ENCODE measurements at places on chromosomes 7 and 10. TPM values are rescaled to one million over a fixed set of nuclear protein-coding genes. Genes with fewer than 3 reads are reported as not detected.

- DNase-seq: no peak
These were observed 165.7 kb downstream of the C7orf25 start for GRCh38 chr7:42746214-42746613.

- no peak for DNase-seq
These were observed 222.8 kb downstream of the EXOC4 start for GRCh38 chr7:133475655-133476054.

GRCh38 chr10:91433620-91434019 lies 23.5 kb downstream of the HECTD2 start:
- DNase-seq: no peak

GRCh38 chr10:2475711-2476217 lies 591.6 kb upstream of the PFKP start:
- DNase-seq: no peak

DNA sequence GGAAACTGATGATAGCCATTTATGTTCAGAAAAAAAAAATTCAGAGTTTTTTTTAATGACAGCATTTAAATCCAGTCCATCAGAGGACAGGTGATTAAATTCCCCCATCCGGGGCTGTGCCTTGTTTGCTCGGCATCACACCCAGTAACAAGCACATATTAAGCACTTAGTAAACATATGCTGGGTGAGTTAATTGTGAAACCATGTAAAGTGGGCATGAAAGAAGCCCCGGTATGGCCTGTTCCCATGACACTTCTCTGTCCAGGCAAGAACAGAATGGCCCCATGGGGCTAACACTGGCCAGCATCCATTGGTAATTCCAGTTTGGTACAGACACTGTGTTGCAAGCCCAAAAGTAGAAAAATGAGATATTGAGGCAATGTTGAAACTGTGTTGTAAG lies 220.8 kb upstream of the RNF32 start:
- DNase-seq: no peak

DNA sequence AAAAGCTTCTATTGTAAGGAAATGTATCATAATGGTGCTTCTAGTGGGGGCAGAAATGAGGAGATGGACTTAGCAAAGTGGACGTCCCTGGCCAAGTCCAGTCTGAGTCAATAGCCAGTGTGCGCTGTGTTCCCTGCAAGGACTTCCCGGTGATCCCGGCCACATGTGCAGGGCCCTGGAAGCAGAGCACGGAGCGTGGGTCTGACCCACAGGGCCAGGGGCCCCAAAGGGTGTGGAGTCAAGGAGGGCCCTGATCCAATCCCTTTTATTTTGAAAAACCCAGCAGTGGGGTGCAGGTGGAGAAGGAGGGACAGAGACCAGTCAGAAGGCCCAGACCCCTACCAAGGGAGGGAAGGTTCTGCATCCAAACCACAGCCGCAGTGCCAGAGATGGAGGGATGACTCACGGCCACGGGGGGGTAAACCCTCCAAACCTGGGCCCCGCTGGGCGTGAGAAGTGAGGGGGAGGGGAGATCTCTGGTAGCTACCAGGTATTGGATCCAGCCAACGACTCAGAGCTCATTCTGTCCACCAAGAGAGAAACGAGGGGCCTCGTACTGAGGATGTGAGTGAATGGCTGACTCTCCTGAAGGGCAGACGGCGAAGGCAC lies 57.2 kb upstream of the VIPR2 start:
- no peak for DNase-seq

Gene SPRN
- 0.43 TPM for polyA plus RNA-seq

- DNase-seq: no peak
These were observed 122.0 kb upstream of the ANK3 start for GRCh38 chr10:60511477-60512229.

GRCh38 chr7:130276796-130277762 lies 10.4 kb downstream of the CPA2 start:
- DNase-seq: no peak

Gene IL2RA
- 8.3 TPM for polyA plus RNA-seq

DNA sequence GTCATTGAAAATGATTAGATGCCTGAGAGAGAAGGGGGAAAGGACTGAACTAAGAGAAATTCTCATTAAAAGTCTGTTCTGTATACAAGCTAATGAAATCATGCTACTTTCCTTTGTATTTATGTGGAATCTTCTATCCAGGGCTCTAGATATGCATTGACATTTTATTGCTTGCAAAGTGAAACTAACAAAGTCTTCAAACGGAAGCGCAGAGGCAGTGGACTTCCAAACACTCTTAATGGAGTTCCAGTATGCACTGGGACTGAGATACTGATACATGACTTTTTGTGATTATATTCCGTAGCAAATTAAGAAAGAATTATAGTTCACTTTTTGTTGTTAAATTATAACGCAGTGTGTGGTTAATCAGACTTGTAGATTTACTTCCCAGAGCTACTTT lies 166.8 kb upstream of the TBX20 start:
- no peak for DNase-seq

- no peak for DNase-seq
These were observed 39.4 kb downstream of the ZCCHC24 start for GRCh38 chr10:79405995-79406515.

GRCh38 chr10:5269791-5270190 lies 73.2 kb downstream of the AKR1C4 start:
- DNase-seq: no peak

DNA sequence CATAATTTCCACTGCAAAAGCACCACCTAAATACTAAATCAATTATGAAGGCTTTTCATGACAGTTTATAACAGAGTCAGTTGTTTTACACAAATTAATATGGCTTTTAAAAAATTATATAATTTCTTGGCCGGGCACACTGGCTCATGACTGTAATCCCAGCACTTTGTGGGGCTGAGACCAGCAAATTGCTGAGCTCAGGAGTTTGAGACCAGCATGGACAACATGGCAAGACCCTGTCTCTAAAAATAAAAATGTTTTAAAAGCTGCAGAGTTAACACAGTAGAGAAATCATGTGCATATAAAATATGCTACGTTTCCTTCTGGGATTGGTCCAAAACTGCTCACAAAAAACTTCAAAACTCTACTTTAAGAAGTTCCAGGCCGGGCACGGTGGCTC lies 43.6 kb upstream of the EIF4H start:
- DNase-seq: no peak

GRCh38 chr7:33185786-33186185 lies 56.4 kb downstream of the BBS9 start:
- DNase-seq: no peak

Gene TECTB
- polyA plus RNA-seq: not detected

DNA sequence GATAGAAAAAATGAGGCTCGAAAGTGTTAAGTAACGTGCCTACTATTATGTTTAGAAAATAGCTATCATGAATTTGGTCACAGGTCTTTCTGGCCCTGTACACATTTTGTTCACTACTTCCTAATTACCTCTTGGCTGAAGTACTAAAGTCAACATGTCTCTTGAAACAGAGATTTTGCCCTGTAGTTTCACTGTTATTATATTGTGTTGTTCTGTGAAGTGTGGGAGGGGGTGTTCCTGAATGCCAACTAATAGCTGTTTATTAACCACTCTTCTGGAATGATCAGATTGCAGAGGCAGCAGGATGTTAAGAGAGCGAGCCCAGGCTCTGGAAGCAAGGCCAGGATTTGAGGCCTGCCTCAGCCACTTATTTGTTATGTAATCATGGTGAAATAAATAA lies 72.1 kb downstream of the RNF133 start:
- DNase-seq: no peak

Gene STAG3
- 1.5 TPM for polyA plus RNA-seq

- no peak for DNase-seq
These were observed 56.1 kb downstream of the MGMT start for GRCh38 chr10:129523031-129523722.

DNA sequence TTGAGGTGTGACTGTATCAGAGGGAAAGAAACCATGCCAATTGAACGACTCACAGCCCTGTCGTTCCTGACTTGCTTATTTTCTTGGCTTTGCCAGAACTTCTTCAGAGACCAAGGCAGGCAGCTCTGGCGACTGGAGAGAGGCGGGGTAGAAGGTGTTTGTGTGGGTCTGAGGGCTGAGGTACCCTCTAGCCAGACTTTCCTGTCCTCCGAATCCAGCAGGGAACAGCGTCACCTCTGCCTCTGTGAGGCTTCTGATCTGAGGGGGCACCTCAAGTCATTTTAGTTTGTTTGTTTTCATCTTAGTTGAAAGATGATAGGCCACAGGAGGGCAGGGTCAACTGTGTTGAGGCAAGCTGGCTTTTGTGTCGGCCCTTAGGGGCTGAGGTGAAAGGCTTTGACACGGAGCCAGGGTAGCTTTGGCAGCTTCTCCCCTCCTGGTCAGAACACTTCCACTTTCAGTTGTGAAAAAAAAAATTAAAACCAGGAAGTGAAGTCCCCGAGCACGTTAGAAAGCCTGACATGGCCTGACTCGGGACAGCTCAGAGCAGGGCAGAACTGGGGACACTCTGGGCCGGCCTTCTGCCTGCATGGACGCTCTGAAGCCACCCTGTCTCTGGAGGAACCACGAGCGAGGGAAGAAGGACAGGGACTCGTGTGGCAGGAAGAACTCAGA lies 1.9 kb downstream of the ACSL5 start:
- DNase-seq: peak; percentile 36

Gene MYL10
- polyA plus RNA-seq: not detected

DNA sequence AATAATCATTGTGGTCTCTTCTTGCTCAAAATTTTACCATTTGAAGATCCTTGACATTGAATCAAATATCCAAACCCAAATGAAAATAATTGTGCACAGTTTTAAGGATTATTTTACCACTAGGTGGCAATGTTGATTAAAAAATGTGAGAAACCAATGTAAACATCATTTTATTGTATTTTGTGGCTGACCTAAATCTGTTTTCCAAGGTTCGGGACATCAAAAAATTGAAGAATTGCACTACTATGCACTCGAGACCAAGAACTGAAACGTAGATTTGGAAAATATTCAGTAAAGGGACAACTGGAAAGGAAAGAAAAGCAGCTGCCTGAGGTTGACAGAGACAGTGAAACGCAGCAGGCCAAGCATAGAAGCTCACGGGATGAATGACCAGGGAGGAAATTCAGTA lies 259.3 kb downstream of the SNX13 start:
- no peak for DNase-seq

DNA sequence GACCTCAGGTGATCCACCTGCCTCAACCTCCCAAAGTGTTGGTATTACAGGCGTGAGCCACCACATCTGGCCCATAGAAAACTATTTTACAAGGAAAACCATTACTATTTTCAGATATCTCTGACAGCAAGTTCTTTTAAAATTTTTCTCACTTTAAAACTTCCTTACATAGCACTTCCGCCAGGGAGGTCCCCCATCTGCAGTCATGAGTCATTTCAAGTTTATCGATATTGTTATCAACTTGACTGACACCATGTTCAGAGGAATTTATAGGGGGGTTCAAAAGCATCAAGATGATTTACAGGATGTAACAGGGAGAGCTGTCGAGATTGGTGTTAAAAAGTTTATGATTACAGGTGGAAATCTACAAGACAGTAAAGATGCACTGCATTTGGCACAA lies 88.8 kb downstream of the NRBF2 start:
- no peak for DNase-seq

Measured in CD8-positive, alpha-beta memory T cell (primary cell).